ENCODE measurements at places on chromosomes 1 and 21.

- no peak for DNase-seq
Measured at GRCh38 chr1:112429749-112430148, 33.7 kb downstream of the CTTNBP2NL start.

- no peak for DNase-seq
Measured at GRCh38 chr21:41761211-41761933, 5.5 kb downstream of the RIPK4 start.

DNA sequence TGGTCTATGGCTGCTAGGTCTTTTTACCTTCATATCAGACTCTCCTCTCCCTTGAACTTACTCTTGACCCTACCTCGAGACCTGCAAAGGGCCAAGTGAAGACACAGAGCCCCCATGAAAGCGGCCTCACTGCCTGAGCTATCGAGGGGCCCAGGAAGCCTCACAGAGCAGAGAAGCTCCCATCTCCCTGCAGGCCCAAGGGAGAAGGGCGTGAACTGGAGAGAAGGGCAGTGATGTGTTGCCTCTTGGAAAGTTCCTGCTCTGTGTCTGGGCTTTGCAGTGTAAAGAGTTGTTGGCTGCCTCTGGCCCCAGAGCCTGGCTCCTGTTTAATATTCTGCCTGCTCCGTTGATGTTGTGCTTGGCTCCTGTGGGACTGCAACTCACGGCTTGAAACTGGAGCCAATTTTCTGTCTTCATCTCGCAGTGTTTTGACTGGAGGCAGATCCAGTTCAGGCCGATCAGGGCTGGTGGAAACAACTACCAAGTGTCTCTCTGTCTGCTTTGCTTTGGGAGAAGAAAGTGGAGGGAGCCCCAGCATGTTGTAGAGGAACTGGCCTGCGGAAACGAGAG, 4.3 kb downstream of the SERTAD4 start:
- no peak for DNase-seq

DNA sequence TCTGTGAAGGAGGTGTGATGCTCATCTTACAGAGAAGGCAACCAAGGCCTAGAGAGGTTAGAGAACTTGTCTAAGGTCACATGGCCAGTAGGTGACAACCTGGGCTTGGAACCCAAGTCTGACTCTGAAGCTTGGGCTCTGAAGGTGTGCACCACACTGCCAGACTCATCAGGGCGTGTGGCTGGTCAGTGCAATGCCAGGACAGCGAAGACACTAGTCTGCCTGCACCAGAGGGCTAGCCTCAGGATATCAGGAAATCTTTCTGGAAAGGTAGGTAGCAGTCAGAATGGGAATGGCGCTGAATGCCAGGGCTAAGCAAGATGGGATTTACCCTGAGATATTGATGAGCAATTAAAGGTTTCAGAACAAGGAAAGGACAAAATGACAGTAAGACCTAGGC, 34.9 kb downstream of the ELK4 start:
- DNase-seq, result no peak

DNA sequence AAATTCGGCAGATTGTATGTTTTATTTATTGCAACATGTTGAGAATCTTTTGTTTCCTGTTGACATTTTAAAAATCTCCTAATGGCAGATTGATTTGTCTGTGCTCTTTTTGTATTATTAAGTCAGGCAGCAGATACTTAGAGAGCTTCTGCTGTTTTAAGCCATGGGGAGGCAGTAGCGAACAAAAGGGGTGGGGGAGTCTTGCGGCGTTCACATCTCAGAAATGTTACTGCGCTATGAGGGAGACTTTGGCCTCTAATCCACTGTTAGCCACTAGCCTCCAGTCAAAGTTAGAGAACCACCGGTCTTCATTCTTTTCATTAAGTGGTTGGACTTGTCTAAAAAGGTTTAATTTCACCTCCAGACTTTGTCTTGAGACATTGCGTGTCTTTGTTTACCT, 93.6 kb downstream of the DYRK1A start:
- DNase-seq, result no peak

- DNase-seq, result no peak
Measured at GRCh38 chr1:180952657-180953013, 39.9 kb downstream of the KIAA1614 start.

GRCh38 chr1:32494196-32494595, 29.3 kb downstream of the ZBTB8B start:
- no peak for DNase-seq

DNA sequence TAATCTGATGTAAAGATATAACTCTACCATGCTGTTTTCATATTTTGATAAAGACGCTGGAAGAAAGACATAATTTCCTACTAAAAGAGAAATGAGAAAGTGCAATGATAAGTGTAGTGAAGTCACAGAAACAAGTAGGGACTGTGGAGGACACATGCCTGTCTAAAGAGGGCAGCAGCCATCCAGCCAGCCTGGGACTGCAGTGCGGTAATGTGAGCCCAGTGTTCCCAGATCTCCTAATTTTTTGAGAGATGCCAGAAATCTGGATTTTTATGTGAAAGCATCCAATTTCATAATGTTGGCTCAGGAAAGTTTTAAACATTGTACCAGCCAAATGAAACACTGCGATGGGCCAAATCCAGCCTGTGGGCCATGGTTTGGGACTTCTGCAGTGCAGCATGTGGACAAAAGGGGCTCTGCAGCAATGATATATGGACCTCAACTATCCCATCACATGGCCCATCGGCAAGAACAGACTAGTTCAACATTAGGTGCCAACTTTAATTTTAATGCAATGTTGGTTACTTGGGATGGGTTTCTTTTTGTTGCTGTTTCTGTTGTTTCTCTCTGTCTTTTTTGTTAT, 329.5 kb downstream of the LTN1 start:
- no peak for DNase-seq

- DNase-seq, result no peak
Measured at GRCh38 chr1:226274138-226274537, 34.8 kb downstream of the LIN9 start.

- peak; percentile 78 for DNase-seq
Measured at GRCh38 chr1:40363721-40364120, 9.8 kb upstream of the SMAP2 start.

GRCh38 chr1:31445951-31446350, 32.9 kb downstream of the SERINC2 start:
- DNase-seq, result no peak

GRCh38 chr1:92085727-92086126, 5.6 kb downstream of the BTBD8 start:
- no peak for DNase-seq

- DNase-seq, result no peak
Measured at GRCh38 chr1:17403081-17403480, 31.1 kb downstream of the PADI6 start.

DNA sequence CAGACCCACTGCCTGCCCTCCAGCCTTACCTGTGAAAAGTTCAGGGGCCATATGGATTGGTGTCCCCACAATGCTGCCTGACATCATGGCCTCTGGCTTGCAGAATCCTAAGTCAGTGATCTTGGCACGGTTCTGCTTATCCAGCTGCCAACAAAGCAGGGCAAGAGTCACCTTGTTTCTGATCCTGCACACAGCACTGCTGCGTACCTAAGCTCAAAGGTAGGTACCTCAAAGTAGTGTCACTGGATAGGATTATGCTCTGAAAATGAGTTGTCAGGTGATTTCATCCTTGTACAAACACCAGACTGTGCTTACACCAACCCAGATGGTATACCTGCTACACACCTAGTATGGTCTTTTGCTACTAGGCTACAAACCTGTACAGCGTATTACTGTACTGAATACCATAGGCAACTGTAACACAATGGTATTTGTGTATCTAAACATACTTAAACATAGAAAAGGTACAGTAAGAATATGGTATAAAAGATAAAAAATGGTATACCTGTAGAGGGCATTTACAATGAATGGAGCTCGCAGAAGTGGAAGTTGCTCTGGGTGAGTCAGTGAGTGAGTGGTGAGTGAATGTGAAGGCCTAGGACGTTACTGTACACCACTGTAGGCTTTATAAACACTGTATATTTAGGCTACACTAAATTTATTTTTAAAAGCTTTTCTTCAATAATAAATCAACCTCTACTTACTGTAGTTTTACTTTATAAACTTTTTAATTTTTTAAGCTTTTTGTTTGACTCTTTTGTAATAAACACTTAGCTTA, 29.1 kb upstream of the RBBP5 start:
- no peak for DNase-seq

Data from B cell (primary cell).